GOT3 (cell line): ENCODE measurements at places on chromosomes 16 and 17.

GRCh38 chr16:83744441-83744981 lies 63.3 kb upstream of the HSBP1 start:
- DNase-seq = no peak

DNA sequence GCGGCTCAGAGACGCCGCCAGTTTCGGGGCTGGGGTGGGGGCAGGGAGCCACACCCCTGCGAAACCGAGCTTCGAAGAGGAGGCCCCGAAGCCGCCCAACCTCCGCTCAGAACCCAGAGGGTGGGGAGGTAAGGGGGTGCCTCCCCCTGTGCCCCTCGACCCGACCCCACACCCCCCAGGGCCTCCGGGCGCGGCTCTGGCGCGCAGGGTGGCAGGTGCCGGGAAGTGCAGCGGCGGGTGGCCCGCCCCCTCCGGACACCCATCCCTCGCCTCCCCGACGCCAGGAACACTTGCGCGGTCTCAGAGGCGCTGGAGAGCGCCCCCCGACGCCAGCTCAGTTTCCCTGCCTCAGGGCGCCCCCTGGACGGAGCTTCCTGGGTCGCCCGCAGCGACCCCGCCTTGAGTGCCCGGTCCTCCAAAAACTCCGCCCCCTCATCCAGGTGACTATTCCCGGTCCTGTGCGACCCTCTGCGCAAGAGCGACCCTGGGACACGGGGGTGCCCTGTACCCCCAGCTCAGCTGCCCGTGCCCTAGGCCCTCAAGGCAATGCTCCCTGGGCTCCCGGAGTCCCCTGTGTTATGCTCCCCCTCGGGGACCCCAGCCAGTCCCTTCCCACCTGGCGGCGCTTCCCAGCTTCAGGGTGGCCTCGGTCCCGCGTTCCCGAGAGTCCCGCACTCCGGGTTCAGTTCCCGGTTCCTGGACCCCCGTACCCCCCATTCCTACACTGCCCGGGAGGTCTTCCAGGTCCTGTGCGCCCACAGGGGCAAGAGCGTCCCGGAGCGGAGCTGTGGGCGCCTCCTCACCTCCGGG lies 562 bp downstream of the PPL start:
- no peak for DNase-seq

DNA sequence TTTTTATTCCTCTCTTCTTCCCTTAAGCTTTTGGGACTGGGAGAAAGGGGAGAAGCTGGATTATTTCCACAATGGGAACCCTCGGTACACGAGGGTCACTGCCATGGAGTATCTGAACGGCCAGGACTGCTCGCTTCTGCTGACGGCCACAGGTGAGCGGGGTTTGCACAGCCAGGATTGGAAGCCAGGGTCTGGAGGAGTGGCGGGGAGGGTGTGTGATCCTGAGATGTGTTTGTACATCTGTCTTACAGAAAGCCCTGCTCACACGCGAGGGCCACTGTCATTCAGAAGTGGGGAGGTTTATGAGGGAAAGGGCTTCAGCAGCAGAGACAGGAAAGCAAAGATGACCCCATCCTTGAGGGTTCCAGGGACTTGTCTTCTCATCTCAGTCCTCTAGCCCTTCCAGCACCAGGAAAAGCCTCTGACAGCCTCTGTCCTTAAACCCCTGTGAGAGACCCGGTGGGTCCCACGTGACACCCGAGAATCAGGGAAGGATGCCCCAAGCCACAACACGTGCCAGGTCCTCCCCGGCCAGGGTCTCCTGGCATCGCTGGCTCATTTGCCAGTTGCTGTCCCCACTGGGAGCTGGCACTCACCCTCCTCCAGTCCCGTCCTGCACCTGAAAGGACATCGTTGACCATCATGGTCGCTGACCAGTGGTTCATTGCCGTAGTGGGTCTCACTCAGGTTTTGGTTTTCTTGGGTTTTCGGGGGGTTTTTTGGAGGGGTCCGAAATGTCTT lies 44.3 kb upstream of the CHMP6 start:
- no peak for DNase-seq

- DNase-seq = no peak
Observed at GRCh38 chr17:17834974-17835373, 1.8 kb downstream of the SREBF1 start.

- DNase-seq = no peak
Observed at GRCh38 chr16:5206331-5206990, 108.9 kb upstream of the EEF2KMT start.

DNA sequence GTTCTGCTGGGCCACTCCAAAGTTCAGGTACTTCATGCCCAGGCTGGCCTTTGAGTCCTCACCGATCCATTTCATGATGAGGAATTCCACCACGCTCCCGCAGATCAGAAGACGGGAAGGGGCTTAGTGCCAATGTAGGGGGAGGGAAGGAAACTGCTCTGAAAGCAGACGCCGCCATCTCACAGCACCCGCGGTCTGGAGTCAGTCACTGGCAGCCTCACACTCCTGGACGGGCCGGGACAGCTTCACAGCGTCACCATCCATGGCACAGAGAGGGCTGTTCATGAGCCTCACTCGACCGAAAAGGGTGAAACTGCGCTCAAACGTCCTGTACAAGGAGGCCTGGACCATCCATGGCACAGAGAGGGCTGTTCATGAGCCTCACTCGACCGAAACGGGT lies 62.0 kb downstream of the RPH3AL start:
- no peak for DNase-seq

DNA sequence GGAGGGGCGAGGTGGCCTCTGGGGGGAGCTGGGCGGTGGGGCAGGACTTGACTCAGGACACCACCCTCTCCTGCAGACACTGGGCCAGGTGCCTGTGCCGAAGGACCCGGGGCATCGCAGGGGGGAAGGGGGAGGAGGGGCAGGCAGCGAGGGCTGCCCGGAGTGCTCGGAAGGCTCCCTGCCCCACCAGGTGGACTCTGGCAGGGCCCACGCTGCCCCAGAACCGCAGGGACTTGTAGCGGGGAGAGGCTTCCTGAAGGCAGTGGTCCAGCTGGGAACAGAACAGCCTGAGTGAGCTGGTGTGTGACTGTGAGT lies 4.4 kb upstream of the HCRT start:
- no peak for DNase-seq

DNA sequence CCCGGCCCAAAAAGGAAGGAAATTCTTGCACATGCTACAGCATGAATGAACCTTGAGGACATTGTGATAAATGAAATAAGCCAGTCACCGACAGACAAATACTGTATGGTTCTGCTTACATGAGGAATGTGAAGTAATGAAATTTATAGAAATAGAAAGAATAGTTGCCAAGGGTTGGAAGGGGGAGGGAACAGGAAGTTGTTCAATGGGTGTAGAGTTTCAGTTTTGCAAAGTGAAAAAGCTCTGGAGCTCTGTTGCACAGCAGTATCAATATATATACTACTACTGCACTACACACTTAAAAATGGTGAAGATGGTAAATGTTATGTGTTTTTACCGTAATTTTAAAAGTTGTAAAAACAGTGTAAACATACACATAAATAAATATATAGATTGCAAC lies 43.7 kb downstream of the PKD1L3 start:
- DNase-seq = no peak

DNA sequence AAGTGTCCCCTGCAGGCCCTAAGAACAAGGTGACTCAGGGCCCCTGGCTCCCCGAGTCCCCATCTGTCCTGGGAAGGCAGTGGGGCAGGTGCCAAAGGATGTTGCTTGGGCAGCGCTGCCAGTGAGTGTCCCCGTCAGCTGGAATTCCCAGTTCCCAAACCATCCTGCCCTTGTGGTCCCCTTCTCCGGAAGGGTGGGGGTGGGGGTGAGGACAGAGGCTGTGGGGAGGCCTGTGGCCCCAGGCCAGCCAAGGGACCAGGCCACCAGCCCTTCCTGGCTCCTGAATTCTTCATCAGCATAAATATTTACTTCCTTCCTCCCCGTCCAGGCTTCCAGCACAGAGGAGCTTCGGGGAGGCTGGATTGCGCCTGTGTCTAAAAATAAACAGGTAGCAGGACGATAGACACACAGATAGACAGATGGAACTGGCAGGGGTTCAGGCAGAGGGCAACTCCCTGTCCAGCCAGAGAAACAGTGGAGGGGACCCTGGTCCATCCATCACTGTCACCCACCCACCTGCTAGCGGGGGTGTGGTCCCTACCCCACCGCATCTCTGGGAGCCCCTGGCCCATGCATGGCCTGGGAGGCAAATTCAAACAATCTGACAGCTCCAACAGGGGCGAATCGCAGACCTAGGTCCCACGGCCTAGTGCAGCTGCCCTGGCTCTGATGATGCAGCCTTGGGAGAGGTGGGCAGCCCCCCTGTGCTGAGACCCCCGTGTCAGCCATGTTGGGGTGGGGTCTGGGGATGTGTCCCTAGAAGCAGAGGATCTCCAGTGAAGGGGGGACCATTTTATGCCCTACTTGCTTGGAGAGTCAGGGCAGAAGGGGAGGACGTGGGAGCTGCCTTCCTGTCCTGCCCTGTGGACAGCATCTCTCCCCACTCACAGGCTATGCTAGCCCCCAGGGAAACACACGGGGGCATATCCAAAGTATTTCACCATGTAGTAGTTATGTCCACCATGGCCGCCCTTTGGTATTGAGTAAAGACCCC lies 13.2 kb downstream of the GLIS2 start:
- DNase-seq = no peak

GRCh38 chr16:79185711-79186110 lies 414.8 kb downstream of the MAF start:
- no peak for DNase-seq

DNA sequence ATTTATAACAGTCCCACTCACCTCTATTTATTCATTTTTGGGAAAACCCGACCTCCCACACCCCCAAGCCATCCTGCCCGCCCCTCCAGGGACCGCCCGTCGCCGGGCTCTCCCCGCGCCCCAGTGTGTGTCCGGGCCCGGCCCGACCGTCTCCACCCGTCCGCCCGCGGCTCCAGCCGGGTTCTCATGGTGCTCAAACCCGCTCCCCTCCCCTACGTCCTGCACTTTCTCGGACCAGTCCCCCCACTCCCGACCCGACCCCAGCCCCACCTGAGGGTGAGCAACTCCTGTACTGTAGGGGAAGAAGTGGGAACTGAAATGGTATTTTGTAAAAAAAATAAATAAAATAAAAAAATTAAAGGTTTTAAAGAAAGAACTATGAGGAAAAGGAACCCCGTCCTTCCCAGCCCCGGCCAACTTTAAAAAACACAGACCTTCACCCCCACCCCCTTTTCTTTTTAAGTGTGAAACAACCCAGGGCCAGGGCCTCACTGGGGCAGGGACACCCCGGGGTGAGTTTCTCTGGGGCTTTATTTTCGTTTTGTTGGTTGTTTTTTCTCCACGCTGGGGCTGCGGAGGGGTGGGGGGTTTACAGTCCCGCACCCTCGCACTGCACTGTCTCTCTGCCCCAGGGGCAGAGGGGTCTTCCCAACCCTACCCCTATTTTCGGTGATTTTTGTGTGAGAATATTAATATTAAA lies 638 bp upstream of the TMEM88 start:
- no peak for DNase-seq

DNA sequence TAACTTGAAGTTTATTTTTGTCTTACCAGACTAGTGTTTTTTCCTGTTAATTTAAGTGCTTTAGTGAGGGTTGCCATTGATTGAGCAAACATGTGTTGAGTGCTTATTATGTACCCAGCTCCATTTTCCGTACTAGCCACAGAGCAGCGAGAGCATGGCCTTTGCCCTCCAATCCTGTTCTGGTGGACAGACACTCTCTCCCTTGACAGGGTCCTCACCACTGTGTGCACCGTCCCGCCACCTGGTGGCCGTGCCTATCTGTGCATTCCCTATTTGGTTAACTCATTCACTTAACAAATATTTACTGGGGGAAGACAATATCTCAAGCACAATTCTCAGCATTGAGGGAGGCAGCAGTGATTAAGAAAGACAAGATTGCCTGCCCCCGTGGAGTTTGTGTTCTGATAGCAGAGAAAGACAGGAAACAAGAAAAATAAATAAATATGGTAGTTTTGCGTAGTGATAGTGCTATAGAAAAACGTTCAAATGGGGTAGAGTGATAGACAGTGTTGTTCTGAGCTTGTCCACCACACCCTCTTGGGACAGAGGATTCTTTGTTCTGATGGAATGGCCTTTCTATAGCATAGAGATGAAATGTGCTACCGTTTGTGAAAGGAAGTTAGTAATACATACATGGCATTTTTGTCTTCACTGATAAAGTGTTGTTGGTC lies 13.0 kb downstream of the CDH13 start:
- DNase-seq = no peak

- no peak for DNase-seq
Observed at GRCh38 chr17:41702712-41703111, 9.4 kb upstream of the GAST start.
